ENCODE measurements at places on chromosomes 6 and 20.

GRCh38 chr6:41756354-41756753, 9.2 kb upstream of the PGC start:
- DNase-seq: no peak

- no peak for DNase-seq
These were observed 63.5 kb downstream of the TBXT start for GRCh38 chr6:166104107-166104506.

DNA sequence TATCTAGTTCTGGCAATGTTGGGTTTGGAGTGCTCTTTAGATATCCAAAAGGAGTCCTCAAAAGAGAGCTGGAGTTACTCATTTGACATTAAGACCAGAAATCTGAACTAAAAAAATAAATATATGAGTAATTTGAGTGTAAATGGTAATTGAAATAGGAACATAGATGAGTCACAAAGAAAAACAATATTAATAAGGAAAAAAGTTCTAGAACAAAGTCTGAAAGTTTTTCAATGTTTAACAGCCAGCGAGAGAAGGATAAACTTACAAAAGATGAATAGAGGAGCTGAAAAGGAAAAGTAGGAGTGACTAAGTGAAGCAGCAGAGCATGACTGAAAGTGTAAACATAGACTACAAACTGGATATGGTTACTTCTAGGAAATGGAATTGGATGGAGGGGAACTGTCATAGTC, 46.8 kb downstream of the EPM2A start:
- no peak for DNase-seq

DNA sequence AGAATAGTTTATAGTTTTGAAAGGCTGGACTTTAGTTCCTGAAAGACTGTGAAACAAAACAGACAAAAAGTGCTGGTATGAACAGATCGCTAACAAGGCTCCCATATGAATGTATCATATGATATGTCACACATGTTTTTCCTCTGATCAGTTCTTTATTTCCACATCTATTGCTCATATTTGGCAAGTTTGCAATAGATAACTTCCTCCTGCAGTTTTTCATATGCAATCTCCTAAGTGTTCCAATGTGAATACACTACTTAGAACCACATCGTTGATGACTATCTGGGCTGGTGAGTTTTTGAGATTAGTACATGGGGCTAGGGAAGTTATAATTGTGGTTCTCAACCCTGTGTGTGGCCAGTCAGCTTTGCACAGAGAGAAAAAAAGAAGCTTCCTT, 23.1 kb downstream of the CRYBG1 start:
- no peak for DNase-seq

GRCh38 chr6:104182811-104183210, 676.9 kb downstream of the HACE1 start:
- no peak for DNase-seq

GRCh38 chr6:154197196-154197860, 158.3 kb downstream of the OPRM1 start:
- DNase-seq: no peak

GRCh38 chr6:149581349-149581748, 15.2 kb downstream of the GINM1 start:
- no peak for DNase-seq
